Hepatocyte (in vitro differentiated cells): ENCODE measurements at places on chromosomes 6 and 20. TPM values are rescaled to one million over a fixed set of nuclear protein-coding genes. Genes with fewer than 3 reads are reported as not detected.

Gene PTPRK
- 42.0 and 43.1 TPM in 2 replicates for polyA plus RNA-seq

GRCh38 chr6:44664716-44665115 lies 277.2 kb downstream of the CDC5L start:
- H3K4me1 ChIP-seq = peaks cover 21% of the 10 kb centered on the region
- H3K4me3 ChIP-seq = no peak overlapping the region
- no peak for DNase-seq
- no peak overlapping the region for H3K27ac ChIP-seq
- H3K27me3 ChIP-seq = no peaks in the 10 kb centered on the region

DNA sequence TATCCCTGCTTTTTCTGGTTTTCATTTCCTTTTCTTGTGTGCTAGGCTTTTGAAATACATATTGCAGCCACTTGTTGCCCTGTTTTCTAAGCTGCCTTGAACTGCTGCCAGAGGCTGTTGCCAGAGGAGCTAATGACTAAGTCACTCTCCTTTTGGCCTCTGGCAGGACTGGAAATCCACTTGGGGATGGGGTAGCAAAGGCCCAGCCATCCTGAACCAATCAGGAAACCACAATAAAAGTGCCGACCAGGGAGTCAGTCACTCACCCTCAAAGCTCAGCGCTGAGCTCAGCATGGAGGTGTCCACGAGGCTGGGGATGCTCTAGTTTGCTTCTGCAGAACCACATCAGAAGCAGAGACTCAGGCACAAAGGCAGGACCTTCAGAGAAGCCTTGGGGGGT lies 813.0 kb downstream of the DHX35 start:
- H3K4me3 ChIP-seq = no peak overlapping the region
- H3K27ac ChIP-seq = no peak overlapping the region
- no peaks in the 10 kb centered on the region for H3K27me3 ChIP-seq
- DNase-seq = no peak

DNA sequence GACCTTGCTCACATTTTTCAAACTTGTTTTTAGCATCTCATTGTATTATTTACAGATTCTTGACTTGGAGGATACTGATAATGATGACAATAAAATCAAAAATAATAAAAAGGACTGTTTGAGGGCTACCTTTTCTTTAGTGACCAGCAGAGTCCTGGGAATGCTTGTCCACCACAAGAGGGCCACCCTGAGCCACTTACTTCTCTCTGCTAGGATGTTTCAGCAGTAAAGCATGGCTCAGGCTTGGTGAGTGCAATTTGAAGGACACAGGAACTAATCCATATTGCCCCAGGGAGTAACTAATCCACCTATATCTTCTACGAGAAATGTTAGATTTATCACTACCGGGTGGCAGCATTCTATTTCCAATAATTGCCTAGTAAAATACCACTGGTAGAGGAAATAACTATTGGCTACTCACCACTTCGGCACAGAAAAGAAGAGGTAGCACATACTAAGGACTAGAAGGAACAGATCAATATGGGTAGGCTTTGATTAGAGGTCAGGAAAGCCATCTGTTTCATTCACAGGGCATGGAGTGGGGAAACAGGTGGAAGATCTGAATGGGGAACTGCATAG lies 5.8 kb upstream of the KIAA0408 start:
- DNase-seq = peak; percentile 79
- no peaks in the 10 kb centered on the region for H3K27me3 ChIP-seq
- H3K36me3 ChIP-seq = no peaks in the 10 kb centered on the region

DNA sequence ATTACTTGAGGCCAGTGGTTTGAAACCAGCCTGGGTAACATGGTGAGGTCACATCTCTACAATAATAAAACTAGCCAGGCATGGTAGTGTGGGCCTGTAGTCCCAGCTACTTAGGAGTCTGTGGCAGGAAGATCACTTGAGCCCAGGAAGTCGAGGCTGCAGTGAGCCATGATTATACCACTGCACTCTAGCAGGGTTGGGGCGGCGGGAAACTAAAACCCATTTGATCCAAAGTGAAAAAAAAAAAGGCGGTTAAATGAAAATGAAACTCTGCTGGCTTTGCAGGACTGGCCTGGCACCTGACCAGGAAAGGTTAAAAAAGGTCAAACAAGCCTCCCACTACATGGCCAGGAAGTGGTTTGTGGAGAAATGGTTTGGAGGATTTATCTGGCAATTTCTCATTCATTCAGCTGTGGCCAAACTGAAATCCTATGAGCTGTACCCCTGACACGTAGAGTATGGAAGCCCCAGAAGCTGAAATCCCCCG lies 36.6 kb downstream of the MTRES1 start:
- no peak overlapping the region for H3K27ac ChIP-seq
- no peak for DNase-seq
- H3K4me1 ChIP-seq = peaks cover 8% of the 10 kb centered on the region
- H3K27me3 ChIP-seq = no peaks in the 10 kb centered on the region
- H3K36me3 ChIP-seq = no peaks in the 10 kb centered on the region

DNA sequence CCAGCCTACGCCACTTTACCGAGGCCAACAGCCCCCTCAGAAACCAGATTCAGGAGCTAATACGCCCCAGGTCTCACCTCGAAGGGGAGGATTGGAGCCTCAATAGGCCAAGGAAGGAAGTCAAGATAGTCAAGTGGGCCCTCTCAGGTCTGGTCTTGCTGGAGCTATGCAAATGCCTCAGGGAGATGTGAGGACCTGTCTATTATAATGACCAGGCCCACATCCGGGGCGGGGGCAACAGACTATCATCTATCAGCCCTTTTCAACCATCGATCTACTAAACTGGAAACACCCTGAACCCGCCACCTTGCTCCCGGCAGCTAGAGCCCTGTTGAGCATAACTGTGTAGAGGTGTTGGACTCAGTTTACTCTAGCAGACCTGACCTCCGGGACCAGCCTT lies 12.7 kb upstream of the GSTA3 start:
- DNase-seq = no peak
- H3K27me3 ChIP-seq = no peaks in the 10 kb centered on the region
- no peaks in the 10 kb centered on the region for H3K36me3 ChIP-seq
- no peak overlapping the region for H3K27ac ChIP-seq
- H3K4me1 ChIP-seq = peaks cover 26% of the 10 kb centered on the region

GRCh38 chr6:149864578-149865535 lies 698 bp upstream of the LRP11 start:
- H3K27me3 ChIP-seq = no peaks in the 10 kb centered on the region
- H3K4me1 ChIP-seq = peaks cover 21% of the 10 kb centered on the region
- peak overlapping the region; percentile 48 for H3K4me3 ChIP-seq

- no peak overlapping the region for H3K27ac ChIP-seq
- DNase-seq = no peak
- H3K27me3 ChIP-seq = no peaks in the 10 kb centered on the region
- H3K4me1 ChIP-seq = no peaks in the 10 kb centered on the region
Measured at GRCh38 chr20:4787820-4788219, 66.1 kb downstream of the PRND start.

DNA sequence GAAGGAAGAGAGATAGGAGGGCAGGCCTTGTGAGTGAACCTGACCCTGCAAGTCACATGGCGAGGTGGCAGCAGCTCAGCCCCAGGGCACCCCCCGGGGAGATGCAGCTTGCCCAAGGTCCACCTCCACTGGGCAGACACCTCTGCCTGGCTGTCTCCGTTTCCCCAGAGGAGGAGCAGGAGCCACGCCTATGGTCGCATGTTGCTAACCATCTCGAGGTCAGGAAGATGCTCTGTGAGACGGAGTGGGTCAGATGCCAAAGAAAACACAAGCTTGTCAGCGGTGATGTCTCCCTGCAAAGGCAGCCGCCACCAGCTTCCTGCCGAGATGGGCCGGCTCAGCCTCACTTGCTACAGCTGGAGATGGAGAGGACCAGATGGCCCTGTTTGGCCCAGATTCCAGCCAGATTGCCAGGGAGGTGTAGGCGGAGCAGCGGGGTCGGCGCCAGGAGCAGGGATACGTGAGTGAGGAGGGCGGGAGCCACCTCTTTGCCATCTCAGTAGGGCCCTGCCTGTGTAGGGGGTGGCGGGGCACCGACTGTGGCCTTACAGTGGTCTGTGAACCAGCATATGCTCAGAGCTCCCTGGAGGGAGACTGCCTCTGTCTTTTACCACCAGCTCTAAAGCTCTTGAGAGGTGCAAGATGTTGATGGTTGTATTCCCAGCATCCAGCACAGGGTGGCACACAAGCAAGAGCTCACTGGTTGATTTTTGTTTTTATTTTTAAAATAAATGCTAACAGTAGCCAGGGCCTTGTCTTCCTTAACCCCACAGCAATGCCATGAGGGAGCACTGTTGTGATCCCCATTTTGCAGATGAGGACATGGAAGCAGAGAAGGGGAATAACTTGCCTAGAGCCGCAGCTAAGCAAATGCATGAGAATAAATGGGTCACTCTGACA lies 42.9 kb upstream of the FAM83D start:
- no peak for DNase-seq
- H3K36me3 ChIP-seq = no peaks in the 10 kb centered on the region
- H3K27me3 ChIP-seq = peaks cover 11% of the 10 kb centered on the region
- H3K4me3 ChIP-seq = no peak overlapping the region
- no peak overlapping the region for H3K27ac ChIP-seq

Gene ANKRD6
- 9.3 and 12.2 TPM in 2 replicates for polyA plus RNA-seq

GRCh38 chr6:96089173-96089572 lies 73.4 kb downstream of the FUT9 start:
- H3K4me1 ChIP-seq = no peaks in the 10 kb centered on the region
- no peaks in the 10 kb centered on the region for H3K36me3 ChIP-seq
- H3K27me3 ChIP-seq = no peaks in the 10 kb centered on the region
- H3K4me3 ChIP-seq = no peak overlapping the region
- H3K27ac ChIP-seq = no peak overlapping the region
- no peak for DNase-seq

DNA sequence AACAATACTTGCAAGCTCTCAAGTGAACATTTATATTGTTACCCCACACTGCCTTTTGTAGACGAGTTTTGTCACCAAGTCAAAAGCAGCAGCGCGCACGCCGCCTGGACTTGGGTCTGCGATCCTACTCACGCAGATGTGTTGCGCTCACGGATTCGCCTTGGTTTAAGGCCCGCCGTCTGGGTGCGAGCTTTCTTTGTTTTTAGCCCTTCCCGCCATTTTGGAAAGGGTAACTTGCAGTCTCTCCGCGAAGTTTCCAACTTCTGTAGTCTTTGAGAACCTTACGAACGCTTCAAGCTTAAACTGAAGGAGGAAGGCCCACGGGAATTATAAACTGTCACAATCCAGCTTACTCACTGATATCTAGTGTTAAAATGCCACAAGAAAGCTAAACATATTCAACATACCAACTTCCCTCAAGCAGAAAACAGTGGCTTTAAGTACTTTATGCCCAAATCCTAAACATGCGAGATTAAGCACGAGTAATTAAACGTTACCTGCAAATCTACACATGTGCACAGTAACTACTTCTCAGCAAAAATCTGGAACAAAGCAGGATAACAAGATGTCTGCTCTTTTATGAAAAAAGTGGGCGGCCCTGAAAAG lies 80.4 kb upstream of the BTN3A2 start:
- peak overlapping the region; percentile 66 for H3K4me3 ChIP-seq
- peak overlapping the region; percentile 94 for H3K27ac ChIP-seq
- H3K36me3 ChIP-seq = no peaks in the 10 kb centered on the region
- peak; percentile 78 for DNase-seq
- peaks cover 9% of the 10 kb centered on the region for H3K4me1 ChIP-seq

- no peaks in the 10 kb centered on the region for H3K36me3 ChIP-seq
- H3K27me3 ChIP-seq = no peaks in the 10 kb centered on the region
- H3K27ac ChIP-seq = no peak overlapping the region
- no peaks in the 10 kb centered on the region for H3K4me1 ChIP-seq
- no peak overlapping the region for H3K4me3 ChIP-seq
Measured at GRCh38 chr6:139939189-139939979, 564.9 kb upstream of the CITED2 start.

DNA sequence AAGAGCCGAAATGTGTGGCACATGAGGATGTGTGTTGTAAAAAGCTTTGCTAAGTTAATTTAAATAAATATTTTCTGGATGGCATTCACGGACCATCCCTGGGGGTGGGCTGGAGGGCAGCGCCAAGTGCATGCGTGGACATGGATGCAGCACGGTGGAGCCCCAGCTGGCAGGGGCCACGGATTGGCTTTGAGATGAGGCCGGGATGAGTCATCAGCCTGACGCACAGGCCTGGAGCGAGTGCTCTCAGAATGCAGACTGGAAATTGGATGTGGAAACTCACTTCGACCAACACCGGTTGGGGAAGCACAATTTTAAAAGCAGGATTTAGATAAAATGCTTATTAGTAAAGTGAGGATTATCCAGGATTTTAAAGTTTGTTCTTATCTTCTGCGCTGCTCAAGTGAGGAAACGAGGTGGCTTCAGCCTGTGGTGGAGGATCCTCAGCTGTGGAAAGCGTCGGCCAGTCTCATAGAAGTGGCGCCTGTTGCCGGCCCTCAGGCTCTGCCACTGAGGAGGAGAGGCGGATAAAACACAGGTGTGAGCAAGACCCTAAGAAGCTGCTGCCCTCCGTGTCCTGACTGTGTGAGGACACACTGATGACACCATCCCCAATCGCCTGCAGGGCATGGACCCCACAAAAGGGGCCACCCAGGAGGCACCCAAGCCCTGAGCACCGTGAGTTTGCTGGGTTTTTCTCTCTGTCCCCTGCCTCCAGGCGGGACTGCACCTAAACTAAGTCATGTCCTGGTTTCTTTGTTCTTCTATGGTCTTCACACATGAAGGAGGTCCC lies 279.7 kb downstream of the CDH4 start:
- H3K27ac ChIP-seq = no peak overlapping the region
- H3K4me1 ChIP-seq = no peaks in the 10 kb centered on the region
- peak; percentile 23 for DNase-seq

DNA sequence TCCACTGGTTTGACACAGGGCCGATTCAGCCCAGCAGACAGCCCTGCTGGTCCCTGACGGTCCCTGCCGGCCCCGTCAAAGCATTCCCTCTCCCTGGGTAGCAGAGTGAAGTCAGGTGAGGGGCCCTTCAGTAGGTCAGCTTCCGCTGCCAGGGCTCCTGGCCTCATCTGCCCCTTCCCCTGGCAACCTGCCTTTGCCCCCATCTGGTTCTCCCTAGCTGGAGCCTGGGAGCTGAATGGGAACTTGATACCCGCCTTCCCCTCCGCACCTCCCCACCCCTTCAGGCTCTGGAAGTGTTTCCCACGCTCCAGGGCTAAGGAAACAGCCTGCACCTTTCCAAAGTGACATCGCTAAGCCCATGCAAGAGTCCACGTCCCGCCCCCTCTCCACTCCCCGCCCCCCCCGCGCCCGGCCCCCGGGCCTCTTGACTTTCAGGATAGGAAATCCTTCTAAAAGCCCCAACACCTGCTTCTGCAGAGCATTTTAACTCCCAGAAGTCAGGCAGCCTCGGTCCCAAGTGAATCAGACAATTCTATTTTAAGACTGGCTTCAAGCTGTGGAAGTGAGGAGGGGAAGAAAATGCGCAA lies 53.3 kb downstream of the ISM1 start:
- H3K4me3 ChIP-seq = no peak overlapping the region
- no peaks in the 10 kb centered on the region for H3K36me3 ChIP-seq
- peak overlapping the region; percentile 16 for H3K27ac ChIP-seq
- peak; percentile 22 for DNase-seq
- H3K27me3 ChIP-seq = no peaks in the 10 kb centered on the region

DNA sequence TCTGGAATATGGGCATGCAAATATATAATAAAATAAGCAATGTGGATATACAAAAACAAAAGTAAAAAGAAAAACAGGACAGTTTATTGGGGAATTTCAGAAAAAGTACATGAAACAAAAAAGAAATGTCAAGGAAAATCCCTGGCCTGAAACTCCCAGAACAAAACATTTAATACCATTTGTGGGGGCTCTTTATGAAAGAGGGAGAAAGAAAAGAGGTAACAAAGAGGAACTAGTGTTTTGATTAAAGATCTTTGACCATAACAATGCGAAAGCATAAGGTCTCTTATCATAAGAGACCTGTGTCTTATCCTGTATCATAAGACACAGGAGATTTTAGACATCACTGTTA lies 88.6 kb upstream of the ARID1B start:
- H3K4me3 ChIP-seq = no peak overlapping the region
- peaks cover 7% of the 10 kb centered on the region for H3K4me1 ChIP-seq
- no peaks in the 10 kb centered on the region for H3K36me3 ChIP-seq

GRCh38 chr6:75025371-75025770 lies 180.5 kb downstream of the COL12A1 start:
- no peaks in the 10 kb centered on the region for H3K27me3 ChIP-seq
- H3K4me3 ChIP-seq = no peak overlapping the region
- DNase-seq = no peak
- H3K4me1 ChIP-seq = no peaks in the 10 kb centered on the region
- no peaks in the 10 kb centered on the region for H3K36me3 ChIP-seq
